ENCODE measurements at places on chromosomes 5 and 9.
A peak's percentile ranks its signal among the peaks of the same experiment; 100 is the strongest.

DNA sequence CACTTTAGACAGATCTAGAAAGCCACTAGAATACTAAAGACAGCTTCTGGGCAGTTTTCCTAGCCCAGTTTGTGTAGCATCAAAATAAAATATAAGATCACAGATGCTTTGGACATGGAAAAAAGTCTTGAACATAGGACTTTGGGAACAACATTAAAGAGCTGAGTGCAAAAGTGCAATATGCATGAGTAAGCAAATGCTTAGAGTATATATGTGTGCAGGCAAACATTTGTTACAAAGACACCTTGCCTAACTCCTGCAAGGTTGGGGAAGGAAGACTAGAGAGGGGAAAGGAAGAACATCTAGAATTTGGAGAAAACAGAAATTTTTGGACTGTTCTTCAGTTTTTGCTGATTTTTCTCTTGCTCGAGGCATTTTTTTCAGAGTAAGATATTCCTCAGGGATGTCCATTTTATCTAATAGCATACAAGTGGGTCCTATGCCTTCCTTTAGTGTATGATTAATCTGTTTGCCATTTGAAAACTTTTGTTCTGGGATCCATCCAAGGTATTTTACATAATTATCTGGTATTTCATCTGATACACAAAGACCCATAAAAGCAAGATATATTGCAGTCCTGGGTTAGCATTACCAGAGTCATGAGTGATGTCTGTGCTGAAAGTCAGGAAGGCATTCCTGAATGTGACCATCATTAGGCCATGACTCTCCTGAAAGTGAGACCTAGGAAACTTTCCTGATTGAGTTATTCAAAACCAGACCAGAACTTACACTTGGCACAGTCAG lies 142.0 kb upstream of the RGMB start:
- DNase-seq: no peak

DNA sequence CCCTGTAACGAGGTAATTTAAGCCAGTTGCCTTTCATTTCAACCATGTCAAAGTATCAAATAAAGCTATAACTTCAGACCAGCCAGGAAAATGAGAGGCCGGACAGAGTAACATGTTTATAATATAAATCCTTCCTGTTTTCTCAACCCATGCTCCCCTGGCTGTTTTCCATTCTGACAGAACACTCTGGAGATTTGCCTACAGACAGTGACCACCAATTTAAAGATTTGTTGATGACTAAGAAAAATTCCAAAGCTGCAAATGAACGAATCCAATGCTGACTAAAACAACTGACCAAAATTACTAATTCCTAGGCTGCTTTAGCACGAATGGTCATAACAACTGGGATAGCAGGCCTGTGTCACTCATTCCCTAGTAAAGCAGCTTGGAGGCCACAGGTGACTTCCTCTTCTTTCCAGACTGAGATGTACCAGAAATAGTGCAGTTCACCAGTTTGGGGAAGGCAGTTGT lies 141.4 kb downstream of the AOPEP start:
- DNase-seq: no peak

DNA sequence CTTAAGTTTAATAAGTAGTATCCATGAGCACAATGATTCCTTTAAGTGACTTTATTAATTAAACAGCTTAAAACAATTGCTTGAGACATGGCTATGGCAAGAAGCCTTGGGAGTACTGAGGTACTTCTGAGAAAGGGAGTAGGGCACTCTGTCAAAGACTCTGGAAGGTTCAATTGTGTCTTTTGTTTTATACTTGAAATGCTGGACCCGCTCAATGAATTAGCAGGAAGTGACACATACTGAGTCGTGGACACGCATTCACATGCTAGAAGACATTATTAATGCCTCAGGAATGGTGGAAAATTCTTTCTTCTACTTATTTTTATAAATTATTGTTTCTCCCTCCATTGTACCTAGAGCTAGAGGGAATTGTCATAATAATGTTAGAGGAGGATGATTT lies 347.3 kb upstream of the ZNF608 start:
- DNase-seq: no peak

DNA sequence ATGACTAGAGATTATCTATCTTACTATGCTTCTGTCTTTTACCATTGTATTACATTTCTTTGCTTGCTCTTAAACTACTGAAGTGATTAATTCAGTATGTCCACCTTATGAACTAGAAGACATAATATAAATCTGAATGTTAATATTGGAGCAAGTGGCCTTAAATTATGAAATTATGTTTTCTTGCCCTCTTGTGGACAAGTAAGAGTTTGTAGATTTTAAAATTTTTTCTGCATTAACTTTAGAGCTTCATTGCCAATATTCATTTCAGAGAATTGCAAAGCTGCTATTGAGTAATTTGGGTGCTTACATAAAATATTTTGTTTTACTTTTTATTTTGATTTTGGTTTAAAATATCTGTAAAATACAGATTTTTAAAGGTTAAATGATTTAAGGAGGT lies 55.3 kb downstream of the RANBP17 start:
- no peak for DNase-seq

GRCh38 chr9:134778841-134779411 lies 101.7 kb upstream of the FCN2 start:
- no peak for DNase-seq

DNA sequence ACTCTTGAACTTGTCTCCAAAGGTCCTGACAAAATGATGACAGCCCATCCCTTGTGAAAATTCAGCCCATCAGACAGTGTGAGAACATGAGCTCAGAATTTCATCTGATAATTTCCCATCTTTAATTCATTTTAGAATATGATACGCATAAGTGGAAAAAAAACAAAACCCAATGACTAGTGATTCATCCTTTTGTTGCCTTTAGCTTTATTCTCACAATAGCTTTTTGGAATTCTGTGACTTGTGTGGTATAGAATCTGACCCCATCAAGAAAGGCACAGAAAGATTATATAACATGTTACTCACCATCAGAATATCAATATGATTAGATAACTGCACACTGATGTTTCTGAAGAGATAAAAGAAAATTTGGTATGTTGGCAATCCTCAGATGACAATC lies 16.1 kb upstream of the TMED7 start:
- no peak for DNase-seq

DNA sequence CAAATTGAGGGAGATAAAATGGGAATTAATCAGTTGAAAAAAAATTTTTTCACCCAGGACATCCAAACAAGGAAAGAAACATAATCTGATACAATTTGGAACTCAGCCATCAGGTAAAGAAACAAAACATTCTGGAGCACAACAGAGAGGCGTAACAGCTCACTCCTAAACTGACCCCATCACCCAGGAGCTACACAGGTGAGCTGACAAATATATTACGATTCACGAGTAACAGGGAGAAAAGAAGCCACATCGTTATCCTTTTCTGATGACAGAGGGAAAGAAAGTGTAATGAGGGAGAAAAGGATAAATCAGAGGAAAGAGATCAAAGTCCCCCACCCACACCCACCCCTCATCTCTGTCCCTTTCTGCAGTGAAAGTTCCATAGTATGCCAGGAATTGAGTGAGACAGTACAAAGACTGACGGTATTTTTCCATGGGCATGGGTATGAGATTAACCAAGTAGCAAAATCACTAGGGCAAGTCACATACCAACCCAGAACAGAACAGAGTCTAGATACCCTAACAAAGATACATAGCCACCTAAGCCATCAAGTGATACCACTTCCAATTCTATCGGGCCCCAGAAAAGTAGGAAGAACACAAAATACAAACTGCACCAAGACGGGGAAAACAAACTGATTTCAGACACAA lies 45.4 kb downstream of the TMEM245 start:
- DNase-seq: no peak

DNA sequence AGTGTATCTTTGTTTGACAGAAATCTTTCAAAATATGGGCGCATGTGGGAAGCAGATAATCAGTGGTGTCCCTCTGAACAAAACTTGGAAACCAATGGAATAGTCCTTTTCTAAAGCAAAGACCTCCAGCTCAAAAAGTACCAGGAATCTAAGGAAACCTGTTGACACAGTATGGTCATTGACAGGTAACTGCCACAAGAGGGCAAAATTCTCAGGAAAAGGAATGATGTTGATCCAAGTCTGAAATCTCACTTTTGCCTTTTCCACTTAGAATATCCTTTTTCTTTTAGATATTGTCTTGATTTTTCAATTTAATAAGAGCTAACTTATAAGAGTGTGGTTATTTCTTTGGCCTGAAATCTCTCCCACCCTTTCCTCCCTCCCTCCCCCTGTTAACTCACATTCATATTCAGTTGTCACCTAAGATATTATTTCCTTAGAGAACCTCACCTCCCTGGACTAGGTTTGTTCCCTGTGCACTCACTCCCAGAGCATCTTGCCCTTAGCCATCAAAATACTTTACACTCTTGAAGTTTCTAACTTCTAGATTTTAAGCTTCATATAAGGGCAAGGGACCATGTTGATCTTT lies 59.0 kb upstream of the BARX1 start:
- DNase-seq: no peak

- no peak for DNase-seq
These were observed 25.7 kb downstream of the IPPK start for GRCh38 chr9:92644278-92644677.

DNA sequence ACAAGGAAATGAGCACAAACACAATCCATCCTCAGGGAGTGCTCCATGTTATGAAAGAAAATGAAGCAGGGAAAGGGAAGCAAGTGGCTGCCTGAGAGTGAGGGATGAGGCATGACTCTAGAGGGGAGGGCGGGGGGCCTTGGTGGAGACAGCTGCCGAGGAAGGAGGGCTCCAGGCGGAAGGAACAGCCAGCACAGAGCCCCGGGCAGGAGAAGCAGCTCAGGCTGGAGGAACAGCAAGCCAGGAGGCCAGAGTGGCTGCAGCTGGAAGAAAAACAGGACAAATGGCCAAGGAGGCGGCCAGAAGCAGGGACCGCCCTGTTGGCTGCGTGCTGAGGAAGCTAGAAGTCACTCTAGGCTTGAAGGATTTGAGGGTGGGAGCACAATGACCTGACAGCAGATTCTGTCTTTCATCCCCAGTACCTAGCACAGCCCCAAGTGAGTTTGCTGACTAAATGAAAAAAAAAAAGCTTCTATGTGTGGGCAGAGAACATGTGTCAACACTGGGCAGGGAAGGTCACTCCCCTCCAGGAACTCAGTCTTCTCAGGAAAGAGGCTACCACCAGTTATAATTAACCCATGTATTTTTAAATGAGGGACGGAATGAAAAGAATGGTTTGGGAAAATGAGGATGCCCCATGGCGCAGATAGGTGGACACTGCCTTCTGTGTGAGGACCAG lies 142.8 kb downstream of the DCP2 start:
- DNase-seq: no peak

DNA sequence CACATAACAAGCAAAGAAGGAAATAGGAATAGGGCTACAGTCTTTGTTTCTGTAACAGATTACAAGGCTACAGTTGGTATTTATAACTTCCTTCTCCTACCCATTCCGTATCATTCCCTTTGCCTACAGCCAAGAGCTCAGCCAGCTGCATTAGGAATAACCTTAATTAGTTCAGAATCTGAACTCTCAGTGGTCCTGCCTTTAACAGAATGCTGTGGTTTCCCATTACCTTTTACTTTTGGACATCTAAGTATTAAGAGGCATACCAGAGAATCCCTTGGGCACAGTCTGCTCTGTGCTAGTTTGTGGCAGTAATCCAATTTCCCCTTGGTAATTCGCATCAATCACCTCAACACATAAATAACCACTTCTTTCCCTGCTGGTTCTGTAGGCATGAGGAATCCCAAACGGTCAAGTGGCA lies 44.2 kb downstream of the PKD2L2 start:
- no peak for DNase-seq

DNA sequence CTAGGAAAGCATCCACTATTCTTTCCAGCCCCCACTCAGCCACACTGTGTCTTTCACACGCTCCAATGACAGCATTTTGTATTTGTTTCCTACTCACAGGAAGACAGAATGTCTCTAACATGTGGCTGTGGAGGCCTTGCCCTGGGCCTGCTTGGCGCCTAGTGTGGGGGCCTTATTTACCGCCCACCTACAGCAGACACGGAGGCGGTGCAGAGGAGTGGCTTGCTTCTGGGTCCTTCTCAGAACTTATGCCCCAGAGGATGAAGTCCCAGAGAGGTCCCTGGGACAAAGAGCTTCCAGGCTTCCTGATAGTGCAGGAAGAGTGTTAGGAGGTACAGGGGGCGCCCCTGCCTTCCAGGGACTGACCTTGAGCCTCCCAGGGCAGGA lies 8.5 kb upstream of the MRNIP start:
- DNase-seq: no peak

- DNase-seq: peak; percentile 3
These were observed 909 bp downstream of the SLC36A1 start for GRCh38 chr5:151448038-151448985.

DNA sequence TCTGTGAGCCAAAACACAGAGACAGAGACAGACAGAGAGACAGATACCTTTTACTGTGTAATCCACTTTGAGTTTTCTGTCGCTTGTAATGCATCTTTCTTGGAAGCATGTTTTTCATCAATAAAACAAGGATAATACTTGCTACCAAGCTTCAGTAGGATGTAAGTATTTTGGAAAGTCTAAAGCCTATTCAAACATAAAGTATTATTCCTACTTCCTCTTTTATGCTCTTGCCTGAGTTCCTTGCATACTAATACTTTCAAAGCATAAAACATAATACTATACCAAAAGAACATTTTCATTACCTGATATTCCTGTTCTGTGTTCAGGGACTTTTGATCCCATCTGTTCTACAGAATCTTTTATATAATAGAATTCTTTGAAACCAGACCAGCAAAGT lies 64.5 kb upstream of the SLC30A5 start:
- no peak for DNase-seq

DNA sequence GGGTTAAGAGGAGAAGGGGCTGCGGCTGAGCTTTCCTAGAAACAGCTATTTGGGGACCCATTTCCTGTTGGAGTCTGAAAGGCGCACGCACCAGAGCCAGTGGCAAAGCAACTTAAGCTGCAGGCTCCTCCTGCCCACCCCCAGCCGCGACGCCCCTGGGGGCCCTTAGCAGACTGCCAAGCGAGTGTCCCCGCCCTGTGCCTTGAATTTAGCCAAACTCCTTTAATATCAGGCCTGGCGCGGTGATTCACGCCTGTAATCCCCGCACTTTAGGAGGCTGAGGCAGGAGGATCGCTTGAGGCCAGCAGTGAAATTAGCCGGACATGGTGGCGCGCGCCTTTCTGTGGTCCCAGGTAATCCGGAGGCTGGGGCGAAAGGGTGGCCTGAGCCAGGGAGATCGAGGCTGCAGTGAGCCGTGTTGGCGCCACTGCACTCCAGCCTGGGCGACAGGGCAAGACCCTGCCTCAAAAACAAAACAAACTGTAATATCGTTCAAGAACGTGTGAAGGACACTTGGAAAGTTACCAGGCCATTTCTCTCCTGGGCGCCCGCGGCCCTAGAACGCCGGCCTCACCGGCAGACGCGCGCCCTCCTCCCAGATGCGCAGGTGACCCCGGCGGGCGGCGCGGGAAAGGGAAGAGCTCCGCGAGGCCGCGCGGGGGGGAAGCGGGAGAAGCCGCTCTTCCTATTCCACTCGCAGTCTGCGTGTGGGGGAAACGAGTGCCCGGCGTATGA lies 1.0 kb upstream of the F2R start:
- no peak for DNase-seq

- DNase-seq: no peak
These were observed 190.4 kb downstream of the DRD1 start for GRCh38 chr5:175253597-175253996.

DNA sequence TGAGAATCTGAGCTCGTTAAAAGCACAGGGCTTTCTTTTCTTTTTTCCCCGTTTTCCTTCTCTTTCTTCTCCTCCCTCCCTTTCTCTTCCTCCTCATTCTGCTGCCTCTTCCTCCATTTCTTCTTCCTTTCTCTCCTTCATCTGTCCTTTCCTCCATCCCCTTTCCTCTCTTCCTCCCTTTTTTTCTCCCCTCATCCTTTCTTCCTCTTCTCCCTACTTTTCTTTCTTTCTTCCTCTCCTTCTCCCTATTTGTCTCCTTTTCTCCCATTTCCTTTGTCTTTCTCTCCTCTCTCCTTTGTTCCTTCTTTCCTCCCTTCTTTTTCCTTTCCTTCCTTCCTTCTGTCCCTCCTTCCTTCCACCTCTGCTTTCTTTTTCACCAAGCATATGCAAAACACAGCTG lies 649.4 kb downstream of the IRX1 start:
- no peak for DNase-seq
